ENCODE measurements at places on chromosomes 1 and 21. TPM values are rescaled to one million over a fixed set of nuclear protein-coding genes. Genes with fewer than 3 reads are reported as not detected.

KCNJ9 gene
- total RNA-seq: not detected

DNA sequence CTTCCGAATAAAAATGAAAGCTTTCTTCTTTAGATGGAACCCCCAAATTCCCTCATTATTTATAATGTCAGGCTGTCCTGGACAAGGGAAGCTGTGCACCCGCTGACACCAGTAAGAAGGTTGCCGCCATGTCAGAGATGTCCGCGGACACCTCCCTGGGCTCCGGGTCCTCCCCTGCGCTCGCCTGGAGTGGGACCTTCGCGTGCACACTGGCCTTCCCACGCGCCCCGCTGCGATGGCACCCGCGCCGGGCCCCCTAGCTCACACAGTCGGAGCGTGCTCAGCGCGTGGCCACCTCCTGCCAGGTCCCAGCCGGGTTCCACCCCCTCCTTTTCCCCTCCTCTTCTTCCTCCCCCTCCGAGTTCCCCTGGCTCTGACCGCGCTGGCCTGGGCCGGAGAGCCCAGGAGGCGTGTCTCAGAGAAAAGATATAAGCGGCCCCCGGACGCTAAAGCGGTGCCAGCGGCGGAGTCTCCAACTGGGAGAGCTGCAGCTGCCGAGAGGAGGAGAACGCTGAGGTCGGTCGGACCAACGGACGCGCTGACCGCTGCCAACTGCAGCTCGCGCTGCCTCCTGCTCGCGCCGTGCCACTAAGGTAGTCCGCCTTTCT, at the start of gene G0S2:
TSS of gene G0S2 (plus strand) at position 456 of the 608 bp plus-strand sequence. CDS start 273 bp downstream, outside the sequence.
- peak; percentile 95 for DNase-seq

CYP4A11 gene
- total RNA-seq: 176 TPM

- no peak for DNase-seq
These were observed 88.1 kb downstream of the COP1 start for GRCh38 chr1:176118985-176119384.

GRCh38 chr1:175158170-175158591, 34.4 kb downstream of the KIAA0040 start:
- DNase-seq: no peak

- DNase-seq: no peak
These were observed 2.5 kb downstream of the NBL1 start for GRCh38 chr1:19646377-19647319.

- DNase-seq: no peak
These were observed 19.9 kb downstream of the OR2L13 start for GRCh38 chr1:248114890-248115289.

DNA sequence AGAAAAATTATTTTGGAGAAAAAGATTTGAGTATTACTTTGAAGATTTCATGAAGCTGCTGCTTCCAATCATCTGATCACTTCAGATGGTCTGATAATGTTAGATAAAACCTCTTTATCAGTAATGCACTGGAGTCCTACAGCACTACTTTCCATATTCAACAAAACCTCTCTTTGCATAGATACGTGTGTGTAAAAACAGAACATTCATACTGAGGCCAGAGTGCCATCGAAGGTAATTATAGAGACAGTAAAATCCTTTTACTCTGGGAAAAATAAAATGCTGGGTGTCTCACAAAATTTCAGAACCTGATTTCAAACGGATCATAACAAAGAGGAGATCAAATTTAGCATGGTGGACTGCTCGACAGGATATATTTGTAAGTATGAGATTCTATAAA, at the start of gene RGS13:
TSS of gene RGS13 (plus strand) at position 209 of the 400 bp plus-strand sequence. CDS start 8,188 bp downstream, outside the sequence.
- DNase-seq: no peak

GRCh38 chr1:168235548-168235885, 9.7 kb downstream of the SFT2D2 start:
- no peak for DNase-seq

WNT3A gene
- total RNA-seq: not detected

GRCh38 chr1:202367271-202367670, 18.8 kb downstream of the PPP1R12B start:
- DNase-seq: no peak

GRCh38 chr1:216777148-216777547, 53.9 kb upstream of the ESRRG start:
- DNase-seq: no peak

GRCh38 chr1:191890433-191891088, 267.7 kb upstream of the RGS18 start:
- DNase-seq: no peak

OR2T2 gene
- total RNA-seq: not detected

LAPTM5 gene
- 21.2 TPM for total RNA-seq

SPATA21 gene
- not detected for total RNA-seq

- DNase-seq: no peak
These were observed 660.0 kb downstream of the PTPRC start for GRCh38 chr1:199298825-199299224.

DNA sequence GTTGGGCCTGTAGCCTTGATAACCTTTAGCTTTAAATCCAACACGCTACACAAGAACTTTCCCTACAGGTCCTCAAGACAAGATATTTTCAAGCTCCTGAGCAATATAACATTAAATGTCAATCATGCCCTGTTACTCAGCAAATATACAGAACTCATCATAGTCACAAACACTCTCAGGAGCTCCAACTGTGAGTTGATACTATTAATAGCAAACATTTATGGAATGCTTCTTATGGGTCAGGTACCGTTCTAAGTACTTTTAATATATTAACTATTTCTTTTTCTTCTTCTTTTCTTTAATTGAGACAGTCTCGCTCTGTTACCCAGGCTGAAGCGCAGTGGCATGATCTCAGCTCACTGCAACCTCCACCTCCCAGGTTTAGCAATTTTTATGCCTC, 10.1 kb downstream of the EYA3 start:
- DNase-seq: no peak

- no peak for DNase-seq
These were observed 67.1 kb downstream of the DDR2 start for GRCh38 chr1:162699366-162699765.

DNA sequence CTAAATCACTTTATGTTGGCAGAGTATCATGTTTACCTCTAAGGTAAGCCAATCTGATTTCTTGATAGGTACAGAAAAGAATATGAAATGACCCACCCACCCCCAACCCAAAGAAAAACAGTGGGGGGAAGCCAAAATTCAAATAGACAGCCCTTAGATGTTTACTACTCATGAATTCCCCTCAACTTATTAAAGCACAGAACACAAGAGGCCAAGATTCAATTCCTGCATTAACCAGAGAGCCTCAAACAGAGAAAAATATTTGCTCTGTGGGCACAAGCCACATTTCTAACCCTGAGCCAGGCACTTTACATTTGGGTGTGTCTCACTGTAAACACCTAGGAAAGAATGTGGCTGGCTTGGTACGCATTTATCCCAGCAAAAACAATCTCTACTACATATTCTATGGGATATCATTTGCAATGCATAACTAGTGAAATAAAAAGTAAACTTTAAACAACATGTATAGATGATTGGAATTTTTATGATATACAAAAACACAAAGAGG, 84.3 kb downstream of the PTPN14 start:
- DNase-seq: no peak

DNA sequence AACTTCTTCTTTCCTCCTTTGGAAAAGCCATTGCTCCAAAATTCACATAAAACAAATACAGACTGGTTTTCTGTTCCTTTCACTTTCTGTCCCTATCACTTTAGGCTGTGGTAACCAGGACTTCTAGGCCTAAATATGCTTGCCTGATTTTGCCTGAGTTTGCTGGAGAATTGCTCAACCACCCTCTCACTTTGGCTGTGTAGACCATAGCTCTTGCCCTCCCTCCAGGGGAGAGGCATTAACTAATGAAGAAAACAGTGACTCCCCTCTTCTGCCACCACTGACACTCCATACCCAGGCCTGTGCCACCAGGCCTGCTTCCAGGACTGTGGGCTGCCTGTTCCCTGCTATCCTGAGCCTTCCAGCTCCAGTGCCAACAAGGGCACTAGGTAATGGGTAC, 163.5 kb downstream of the TOMM20 start:
- peak; percentile 66 for DNase-seq

DNA sequence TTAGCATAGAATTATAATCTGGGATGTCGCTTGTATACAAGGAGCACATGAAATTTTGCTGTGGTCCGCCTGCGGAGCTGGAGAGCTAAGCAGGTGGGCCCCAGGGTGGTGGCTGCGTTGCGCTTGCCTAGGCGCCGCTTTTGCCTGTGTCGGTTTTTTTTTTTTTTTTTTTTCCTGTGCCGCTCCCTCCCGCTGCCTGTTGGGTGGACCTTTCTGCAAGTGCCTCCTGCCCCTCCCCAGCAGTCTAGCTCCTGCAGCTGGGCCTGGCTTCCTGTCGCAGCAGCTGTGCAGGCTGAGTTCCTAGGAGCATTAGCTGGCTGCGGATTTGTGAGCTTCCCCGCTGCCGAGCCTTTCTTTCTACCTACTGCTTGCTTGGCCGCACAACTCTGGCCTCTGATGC, 20.6 kb downstream of the PYHIN1 start:
- DNase-seq: no peak

DNA sequence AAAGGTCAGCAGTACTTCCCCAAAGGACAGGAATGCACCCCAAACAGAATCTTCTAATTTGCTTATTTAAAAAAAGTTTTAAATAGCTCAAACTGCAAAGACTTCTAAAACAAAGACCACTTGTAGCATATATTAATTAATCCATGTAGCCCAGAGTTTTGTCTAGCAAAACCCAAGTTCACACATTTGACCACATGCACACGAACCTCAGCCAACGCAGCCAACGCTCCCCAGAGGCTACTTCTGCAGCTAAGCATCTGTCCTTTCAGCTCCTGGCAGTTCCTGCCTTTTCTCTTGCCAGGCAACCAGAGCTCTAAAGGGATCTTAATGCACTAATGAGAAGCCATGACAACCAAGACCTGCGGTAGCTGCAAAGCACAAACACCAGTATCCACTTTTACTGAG, 89.6 kb downstream of the RERE start:
- DNase-seq: no peak

- no peak for DNase-seq
These were observed 179.5 kb downstream of the GALNT2 start for GRCh38 chr1:230246551-230246950.

DNA sequence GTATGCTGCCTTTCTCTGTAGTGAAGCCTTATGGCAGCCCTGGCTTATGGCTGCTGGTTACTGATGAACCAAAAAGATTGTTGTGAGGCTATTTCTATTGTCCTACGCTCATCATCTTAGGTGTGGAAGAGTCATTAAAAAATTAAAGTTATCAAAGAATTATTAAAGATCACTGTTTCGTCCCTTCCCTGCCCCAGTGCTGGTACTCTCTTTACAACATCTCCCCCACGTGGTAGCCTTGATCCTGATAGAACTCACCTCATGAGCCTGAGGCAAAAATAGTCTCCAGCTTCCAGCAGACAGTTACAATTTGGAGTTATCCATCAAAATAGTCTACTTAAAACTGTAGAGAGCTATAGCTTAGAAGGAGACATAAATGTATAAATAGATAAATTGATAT, 201.5 kb downstream of the S1PR1 start:
- no peak for DNase-seq

ACTL8 gene
- not detected for total RNA-seq

- DNase-seq: no peak
These were observed 73.6 kb downstream of the TPR start for GRCh38 chr1:186301448-186301847.

Measured in right lobe of liver (tissue), 6 donors.